ENCODE measurements at places on chromosomes 11 and 22.
A peak's percentile ranks its signal among the peaks of the same experiment; 100 is the strongest.

- no peak for DNase-seq
Observed at GRCh38 chr11:93952082-93952780, 68.9 kb upstream of the HEPHL1 start.

GRCh38 chr11:45704635-45705034, 39.2 kb upstream of the CHST1 start:
- DNase-seq, result no peak

- no peak for DNase-seq
Observed at GRCh38 chr22:21917181-21917958, 35.3 kb downstream of the PPM1F start.

GRCh38 chr11:107619926-107620325, 29.0 kb downstream of the ELMOD1 start:
- DNase-seq, result no peak

- DNase-seq, result no peak
Observed at GRCh38 chr11:76269661-76270261, 63.5 kb upstream of the WNT11 start.

GRCh38 chr11:123594188-123594901, 60.1 kb downstream of the SCN3B start:
- peak; percentile 36 for DNase-seq

GRCh38 chr11:475941-476340, 25.9 kb downstream of the PTDSS2 start:
- DNase-seq, result no peak

DNA sequence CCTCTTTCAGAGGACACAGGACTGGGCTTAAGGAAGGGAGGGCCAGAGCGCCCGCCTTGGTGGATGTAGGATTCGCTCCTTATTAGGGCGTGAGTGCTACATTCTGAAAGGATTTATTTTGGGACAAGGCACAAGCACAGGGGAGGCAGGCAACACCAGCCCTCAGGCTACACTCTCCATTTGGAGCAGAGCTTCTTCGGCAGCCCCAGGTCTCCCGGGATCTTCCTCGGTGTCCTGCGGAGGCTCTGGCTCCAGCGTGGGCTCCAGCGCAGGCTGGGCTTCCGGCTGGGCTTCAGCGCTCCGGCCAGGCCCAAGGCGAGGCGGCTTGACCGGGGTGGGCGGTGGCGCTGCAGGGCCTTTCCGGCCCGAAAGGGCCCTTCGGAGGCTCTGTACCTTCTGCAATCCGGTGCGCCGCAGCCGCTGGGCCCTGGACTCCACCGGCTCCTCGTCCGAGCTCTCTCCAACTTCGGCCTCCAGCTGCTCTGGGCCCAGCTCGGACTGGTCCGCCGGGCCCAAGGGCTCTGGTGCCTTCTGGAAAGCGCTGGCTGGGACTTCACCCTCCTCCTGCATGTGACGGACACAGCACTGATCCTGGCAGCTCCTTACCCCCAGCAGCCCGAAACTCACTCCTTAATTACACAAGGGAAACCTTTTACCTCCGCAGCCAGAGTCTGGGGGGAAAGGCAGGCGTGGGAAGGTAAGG, 1.1 kb downstream of the CAVIN3 start:
- peak; percentile 57 for DNase-seq

DNA sequence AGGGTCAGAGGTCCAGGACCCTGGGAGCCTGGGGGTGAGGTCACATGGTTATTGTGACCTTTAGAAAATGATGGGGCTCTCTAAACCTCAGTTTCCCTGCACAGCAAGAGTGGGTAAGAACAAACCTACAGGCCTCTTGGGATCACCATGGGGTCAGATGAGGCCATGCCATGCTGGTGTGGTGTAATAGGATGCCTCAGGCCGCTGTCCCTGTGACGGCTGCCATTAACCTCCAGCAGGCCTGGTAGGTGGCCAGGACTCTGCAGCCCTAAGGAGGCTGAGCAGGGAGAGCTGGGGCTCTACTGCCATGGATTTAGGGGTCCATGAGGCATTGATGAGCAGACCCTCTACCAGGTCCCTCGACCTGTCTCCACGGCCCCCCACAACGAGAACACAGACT, 265.5 kb downstream of the CTTN start:
- DNase-seq, result no peak

- DNase-seq, result no peak
Observed at GRCh38 chr22:42946546-42947198, 68.3 kb downstream of the PACSIN2 start.

- DNase-seq, result no peak
Observed at GRCh38 chr11:81345609-81346008, 1388.1 kb downstream of the FAM181B start.

DNA sequence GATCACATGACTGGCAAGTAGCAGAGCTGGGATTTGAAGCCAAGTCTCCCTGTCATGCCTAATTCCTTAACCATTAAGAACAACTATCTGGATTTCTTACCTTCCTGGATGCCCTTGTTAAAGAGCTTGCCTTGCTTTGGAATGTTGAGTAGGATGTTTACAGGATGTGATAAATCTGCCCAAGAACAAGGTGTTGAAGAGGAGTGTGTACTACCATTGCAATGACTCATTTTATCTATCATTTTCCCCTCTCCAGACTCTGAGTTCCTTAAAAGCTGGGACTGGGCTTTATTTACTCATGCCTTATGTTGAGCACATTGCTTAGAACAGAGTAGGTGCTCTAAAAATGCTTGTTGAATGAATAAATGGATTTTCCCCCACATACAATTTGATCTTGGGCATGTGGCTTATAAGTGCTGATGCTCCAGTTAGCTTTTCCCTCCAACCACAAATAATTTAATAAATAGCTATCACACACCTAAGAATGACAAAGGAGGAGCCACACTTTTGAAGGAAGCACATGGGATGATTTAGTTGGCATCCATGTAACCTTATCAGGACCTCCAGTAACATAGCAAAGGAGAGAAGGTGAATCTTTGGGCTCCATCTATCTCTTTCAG, 268.6 kb upstream of the SESN3 start:
- DNase-seq, result peak; percentile 8

DNA sequence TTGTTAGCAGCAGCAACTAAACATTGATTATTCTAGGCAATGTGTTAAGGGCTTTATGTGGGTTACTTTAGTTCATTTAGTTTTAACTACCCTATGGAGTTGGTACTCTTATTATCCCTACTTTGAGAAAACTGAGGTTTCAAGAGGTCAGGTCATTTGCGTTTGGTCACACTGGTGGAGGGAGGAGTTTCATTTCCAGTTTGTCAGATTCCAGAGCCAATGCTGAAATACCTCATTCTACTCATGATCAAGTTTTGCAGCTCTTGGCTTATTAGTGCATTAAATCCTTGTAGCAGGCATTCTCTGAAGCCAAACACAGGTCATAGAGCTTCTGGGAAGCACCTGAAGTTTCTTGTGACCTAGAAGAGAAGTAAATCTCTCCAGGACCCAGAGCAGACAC, 24.1 kb upstream of the POGLUT3 start:
- no peak for DNase-seq

GRCh38 chr22:38205261-38206128, 3.7 kb downstream of the MAFF start:
- peak; percentile 77 for DNase-seq

Data from EL (cell line).